ENCODE measurements at places on chromosomes 12 and 14.

DNA sequence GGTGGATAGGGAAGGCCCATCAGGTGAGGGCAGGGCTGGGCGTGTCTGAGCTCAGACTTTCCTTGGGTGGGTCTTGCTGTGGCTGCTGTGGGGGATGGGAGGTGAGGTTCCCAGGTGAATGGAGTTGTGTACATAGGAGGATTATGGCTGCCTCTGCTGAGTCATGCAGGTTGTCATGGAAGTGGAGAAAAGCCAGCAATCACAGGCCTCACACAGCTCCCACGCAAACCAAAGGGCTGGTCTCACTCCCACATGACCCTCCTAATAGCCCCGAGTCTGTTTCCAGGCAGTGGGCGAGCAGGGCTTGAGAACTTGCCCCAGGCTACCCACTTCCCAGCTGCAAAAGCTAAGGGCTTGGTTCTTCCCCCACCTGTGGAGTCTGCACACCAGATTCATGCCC lies 149.5 kb downstream of the IPO8 start:
- DNase-seq = no peak

- DNase-seq = no peak
These were observed 449.3 kb downstream of the MED13L start for GRCh38 chr12:115828168-115828567.

DNA sequence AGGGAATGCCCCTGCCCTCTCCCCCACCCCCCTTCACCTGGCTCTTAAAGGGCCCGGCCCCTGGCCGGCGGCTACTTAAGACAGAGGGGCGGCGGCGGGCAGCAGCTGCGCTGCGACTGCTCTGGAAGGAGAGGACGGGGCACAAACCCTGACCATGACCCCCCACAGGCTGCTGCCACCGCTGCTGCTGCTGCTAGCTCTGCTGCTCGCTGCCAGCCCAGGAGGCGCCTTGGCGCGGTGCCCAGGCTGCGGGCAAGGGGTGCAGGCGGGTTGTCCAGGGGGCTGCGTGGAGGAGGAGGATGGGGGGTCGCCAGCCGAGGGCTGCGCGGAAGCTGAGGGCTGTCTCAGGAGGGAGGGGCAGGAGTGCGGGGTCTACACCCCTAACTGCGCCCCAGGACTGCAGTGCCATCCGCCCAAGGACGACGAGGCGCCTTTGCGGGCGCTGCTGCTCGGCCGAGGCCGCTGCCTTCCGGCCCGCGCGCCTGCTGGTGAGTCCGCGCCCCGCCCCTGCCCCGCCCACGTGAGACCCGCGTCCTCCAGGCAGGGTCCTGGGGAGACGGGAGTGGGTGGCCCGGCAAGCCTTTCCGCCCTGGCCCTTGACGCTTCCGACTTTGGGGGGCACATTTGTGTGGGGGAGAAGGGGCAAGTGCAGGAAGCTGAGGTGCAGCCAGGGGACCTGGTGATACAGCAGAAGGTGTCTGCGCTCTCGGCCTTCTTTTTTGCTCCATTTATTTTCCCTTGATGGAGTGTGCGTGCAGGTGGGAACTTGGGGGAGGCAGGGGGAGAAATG lies at the start of gene IGFBP6:
TSS of gene IGFBP6 (plus strand) at position 104 of the 790 bp plus-strand sequence. CDS start at position 155, 51 bp downstream.
- peak; percentile 13 for DNase-seq

DNA sequence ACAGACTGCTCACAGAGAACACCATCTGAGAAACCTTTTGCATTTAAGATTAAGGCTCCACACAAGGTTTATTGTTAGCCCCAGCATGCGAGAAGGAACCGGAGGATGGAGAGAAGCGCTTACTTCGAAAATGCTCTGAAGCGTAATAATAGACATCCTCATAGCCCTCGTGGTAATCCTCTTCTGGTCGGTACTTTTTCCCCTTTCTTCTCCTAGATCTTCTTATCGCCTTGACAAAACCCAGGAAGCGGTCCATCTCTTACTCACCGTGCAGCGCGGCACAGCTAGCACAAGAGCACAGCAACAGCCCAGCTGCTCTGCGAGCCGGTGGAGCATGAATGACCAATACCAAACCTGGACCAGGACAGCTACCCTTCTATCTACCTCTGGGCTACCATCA lies 125.1 kb upstream of the GRIP1 start:
- no peak for DNase-seq

- no peak for DNase-seq
These were observed 29.4 kb upstream of the DENND5B start for GRCh38 chr12:31620311-31620710.

DNA sequence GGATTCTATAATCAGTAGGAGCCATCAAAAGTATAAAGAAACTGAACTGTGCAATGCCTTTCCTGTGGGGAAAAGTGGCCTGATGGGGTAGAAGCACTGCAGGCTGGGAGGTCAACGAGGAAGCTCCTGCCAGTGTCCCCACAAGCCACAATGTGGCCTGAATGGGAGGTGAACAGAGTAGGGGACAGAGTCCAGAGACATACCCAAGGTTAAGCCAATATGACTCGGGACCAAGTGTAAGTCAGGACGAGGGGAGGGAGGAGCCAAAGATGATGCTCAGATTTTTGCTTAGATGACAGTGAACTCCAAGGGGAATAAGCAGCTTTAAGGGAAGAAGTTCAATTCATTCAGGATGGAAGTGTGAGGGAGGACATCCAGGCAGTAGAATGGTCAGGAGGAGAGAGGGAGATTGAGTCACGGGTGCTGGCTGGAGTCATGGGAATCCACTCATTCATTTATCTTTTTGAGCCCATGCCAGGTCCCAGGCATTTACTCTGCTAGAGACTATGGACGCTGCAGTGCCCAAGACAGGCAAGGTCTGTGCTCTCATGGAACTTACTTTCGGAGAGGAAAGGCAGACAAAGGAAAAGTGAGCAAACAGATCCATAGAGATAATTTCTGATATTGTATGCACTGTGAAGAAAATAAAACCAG lies 29.1 kb downstream of the DPF3 start:
- DNase-seq = no peak

- DNase-seq = no peak
These were observed 72.0 kb downstream of the PPP2R5E start for GRCh38 chr14:63470962-63471793.

- DNase-seq = peak; percentile 32
These were observed 18.2 kb downstream of the BICDL1 start for GRCh38 chr12:120007272-120007671.
